Urothelium cell line (cell line): ENCODE measurements at places on chromosomes 7 and 10.

DNA sequence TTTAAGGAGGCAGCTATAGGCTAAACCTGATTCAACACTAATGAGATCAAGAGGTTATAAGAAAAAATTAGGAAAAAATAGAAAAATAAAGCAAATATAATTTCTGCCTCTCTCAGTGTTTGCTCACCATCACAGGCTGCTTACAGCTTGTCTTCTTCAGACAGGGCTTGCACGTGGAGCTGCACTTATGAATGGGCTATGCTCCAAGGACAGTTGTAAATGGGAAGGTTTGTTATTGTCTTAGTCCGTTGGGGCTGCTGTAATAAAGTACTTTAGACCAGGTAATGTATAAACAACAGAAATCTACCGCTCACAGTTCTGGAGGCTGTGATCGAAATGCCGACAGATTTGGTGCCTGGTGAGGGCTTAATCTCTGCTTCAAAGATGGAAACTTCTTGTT is 219.8 kb downstream of the NEBL start:
- DNase-seq: no peak

DNA sequence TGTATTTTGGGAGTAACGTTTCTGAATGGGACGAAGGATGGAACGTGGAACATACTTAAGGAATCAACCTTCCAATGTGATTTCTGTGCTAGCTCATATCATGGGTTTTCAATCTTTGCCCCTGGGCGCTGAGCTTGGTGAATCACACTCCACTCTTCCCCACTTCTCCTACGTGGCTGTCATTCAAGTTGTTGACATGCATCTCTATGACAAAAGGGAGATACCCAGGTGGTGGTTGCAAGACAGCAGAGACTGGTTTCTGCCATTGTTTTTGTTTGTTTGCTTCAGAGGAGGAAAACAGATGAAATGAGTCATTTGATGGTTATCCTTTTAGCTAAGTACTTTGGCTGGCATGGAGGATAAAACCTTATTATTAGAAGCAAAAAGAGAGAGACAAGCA is 573.9 kb downstream of the GATA3 start:
- no peak for DNase-seq

DNA sequence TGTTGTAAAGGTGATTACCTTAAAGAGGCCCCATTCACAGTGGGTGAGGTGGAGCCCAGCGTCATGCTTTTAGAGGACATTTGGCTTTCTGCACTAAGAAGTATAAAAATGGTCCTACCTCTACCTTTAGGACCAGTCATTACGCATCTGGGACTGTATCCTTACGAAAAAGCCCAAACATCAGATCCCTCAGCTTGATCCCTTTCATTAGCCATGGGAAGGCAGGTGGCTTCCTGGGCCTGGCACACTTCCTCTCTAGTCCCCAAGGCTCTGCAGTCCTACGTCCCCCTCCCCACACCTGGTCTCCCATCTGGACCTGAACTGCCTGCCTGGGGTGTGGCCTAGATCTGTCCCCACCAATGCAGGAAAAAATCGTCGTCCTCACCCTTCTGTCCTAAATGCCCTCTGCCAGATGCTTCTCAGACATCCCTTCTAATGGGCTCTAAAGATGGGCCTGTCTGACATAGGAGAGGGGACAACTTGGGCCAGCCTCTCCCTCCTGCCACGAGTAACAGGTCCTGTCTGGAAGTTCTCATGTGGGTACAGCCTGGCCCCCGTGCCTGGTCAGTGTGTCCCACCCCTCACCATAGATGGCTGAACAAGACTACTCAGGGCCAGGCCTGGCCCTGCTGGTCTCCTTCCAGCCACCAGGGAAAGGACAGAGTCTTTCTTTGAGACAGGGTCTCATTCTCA is 11.8 kb upstream of the SLC18A3 start:
- DNase-seq: peak; percentile 2

DNA sequence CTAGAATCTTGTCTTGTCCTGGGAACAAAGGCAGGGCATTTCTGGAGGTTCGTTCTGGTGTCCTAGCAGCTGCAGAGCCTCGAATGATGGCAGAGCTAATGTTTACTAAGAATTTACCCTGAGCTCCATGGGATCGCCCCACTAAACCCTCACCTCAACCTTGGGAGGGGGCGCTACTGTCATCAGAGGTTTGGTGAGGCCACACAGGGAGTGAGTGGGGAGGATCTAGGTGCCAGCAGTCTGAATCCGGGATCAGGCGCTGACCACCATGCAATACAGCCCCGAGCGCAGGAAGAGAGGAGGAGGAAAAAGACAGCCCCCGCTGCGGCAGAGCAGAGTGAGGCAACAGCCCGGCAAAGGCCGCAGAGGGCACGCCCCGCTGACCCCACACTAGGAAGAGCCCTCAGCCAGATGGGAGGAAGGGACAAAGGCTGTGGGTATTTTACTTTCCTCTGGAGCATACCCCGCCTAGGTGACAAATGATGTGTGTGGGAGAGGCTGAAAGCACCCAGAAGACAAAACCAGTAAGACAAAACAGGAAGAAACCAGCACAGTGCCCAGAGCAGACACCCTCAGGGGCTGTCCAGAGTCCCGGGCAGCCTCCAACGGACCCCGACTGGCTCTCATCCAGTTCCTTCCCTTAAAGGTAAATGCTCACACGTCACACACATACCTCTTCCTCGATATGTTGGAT is 103.5 kb downstream of the FAM53B start:
- no peak for DNase-seq

- no peak for DNase-seq
These were observed 535.4 kb upstream of the GALNT17 start for GRCh38 chr7:70596598-70596913.

GRCh38 chr10:11499425-11500071 is 111.9 kb downstream of the USP6NL start:
- DNase-seq: no peak

DNA sequence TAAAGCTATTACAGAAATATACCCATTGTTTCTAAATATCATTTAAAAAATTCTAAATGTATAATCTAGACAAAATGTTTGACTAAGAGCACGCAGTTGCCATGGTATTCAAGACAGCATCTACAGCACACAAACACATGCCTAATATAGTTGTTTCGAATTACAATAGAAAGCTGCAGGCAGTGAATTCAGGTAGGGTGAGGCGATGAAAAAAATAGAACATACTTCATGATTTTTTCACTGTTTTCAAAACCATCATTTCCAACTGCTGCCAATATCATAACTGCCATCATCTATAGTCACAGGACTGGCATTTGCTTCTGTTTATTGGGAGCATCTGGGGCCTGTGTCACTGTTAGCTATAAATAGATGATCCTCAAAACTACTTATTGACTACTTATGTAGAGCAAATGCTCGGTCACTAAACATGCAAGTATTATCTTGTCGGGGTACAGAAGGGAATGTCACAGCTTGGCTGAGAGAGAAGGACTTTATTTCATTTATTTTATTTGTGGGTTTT is 34.4 kb upstream of the OTUD1 start:
- no peak for DNase-seq
